HEK293T (cell line): ENCODE measurements at places on chromosomes 12 and 14.
A peak's percentile ranks its signal among the peaks of the same experiment; 100 is the strongest.

- DNase-seq = no peak
Measured at GRCh38 chr12:116876151-116876869, 4.9 kb downstream of the HRK start.

DNA sequence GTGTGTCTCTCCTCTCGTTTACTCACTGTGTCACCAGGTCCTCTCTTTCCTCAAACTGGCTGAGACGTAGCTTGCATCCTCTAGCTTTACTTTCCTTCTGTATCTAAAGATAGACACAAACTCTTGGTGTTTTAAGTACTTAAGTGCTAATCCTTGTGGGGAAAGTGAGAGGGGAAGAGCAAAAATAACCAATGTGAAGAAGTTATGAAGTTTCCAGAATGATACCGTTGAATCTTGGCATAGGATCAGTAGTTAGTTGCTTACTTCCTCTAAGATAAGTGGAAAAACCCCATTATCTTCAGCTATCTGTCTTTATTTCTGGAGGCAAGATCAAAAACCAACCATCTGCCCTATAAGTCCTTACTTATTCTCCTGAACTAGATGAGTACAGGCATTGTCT lies 10.6 kb downstream of the FAR2 start:
- no peak for DNase-seq

- no peak for DNase-seq
Measured at GRCh38 chr12:4005851-4006430, 132.7 kb upstream of the PARP11 start.

DNA sequence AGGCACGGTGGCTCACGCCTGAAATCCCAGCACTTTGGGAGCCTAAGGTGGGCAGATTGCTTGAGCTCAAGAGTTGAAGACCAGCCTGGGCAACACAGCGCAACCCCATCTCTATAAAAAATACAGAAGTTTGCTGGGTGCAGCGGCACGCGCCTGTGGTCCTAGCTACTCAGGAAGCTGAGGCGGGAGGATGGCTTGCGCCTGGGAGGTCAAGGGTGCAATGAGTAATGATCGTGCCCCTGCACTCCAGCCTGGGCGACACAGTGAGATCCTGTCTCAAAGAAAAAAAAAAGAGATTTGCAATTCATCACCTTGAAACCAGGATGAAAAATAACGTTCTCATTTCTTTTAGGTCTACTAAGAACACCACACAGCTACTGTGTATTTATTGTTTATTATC lies 4.0 kb downstream of the STX2 start:
- DNase-seq = no peak

GRCh38 chr12:103780093-103780440 lies 61.0 kb downstream of the NT5DC3 start:
- no peak for DNase-seq

DNA sequence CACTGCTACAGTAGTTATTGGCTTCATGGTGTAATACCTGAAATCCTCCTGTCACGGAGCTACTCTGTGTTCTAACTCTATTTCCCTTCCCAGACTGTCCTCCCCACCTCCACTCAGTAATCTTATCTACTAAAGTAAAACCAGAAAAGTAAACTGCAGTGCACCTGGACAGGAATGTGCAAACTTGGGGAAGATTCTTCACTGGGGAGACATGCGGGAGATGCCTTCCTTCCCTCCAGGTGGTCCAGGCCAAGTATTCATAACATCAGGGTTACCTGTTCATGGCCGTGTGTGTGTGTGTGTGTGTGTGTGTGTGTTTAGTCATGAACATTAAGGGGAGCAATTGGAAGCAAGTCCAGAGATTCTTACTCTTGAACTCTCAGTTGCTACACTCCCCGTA lies 84.1 kb downstream of the IFNG start:
- no peak for DNase-seq

DNA sequence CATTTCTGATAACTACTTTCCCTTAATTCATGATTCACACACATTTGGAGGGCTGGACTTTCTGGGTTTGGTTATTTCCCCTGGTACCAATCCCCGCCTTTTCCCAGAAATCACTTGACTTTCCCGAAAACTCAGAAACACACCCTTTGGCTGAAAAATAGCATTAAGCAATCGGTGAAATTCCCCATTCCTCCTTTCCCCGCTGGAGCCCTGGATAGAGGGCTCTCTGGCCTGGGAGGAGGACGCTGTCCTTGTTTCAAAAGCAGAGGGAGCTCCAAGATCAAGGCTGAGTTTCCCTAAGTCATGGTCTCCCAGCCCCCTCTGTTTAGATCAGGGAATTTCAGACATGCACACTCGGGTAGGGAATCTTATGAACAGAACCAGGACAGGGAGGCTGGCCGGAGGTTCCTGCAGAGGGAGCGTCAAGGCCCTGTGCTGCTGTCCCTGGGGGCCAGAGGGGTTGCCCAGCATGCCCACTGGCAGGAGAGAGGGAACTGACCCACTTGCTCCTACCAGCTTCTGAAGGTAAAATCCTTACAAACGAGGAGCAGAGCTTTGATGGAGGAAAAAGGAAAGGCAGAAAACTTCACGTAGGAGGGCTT lies at the start of gene C1S:
Gene C1S, plus strand, starts transcription at position 366 of the 602 bp plus-strand sequence. CDS start 1,195 bp downstream, outside the sequence.
- peak; percentile 33 for DNase-seq

DNA sequence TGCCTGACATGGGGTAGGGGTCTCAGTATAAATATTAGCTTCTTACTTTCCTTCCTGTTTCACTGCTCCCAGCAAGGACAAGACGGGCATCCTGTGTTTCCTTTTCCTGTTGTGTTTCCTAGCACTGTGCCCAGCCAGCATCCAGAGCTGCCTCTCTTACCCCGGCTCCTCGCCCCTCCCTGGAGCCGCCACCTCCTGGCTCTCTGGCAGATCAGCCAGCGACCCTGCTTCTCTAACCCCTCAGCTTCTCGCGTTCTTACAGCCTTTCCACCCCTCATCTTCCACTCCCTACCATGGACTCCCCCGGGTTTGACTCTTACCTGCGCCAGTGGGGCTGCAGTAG lies 17.8 kb downstream of the HDAC7 start:
- DNase-seq = no peak

DNA sequence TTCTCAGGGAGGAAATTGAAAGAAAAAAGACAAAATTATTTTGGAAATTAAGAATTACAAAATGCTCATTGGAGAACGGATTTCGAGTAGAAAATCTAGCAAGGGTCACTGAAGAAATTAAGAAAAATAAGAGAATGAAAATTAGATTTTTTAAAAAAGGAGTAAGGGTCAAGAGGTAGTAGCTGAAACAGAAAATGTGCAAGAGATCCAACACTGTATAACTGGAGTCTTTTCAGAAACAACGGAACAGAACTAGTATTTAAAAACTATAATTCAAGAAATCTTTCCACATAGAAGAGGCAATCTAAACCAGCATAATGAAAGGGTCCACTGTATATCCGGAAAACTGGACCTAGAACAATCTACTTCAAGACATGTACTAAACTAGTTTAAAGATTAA lies 28.2 kb downstream of the ATP2B1 start:
- DNase-seq = no peak

- no peak for DNase-seq
Measured at GRCh38 chr14:75283162-75283832, 4.7 kb downstream of the FOS start.

GRCh38 chr14:49972131-49972671 lies 79.3 kb downstream of the ARF6 start:
- DNase-seq = no peak

- DNase-seq = peak; percentile 61
Measured at GRCh38 chr14:91177073-91178034, 63.5 kb downstream of the DGLUCY start.

GRCh38 chr14:30283822-30284446 lies 275.0 kb upstream of the G2E3 start:
- peak; percentile 46 for DNase-seq

GRCh38 chr14:54117396-54117795 lies 160.8 kb upstream of the BMP4 start:
- DNase-seq = no peak

DNA sequence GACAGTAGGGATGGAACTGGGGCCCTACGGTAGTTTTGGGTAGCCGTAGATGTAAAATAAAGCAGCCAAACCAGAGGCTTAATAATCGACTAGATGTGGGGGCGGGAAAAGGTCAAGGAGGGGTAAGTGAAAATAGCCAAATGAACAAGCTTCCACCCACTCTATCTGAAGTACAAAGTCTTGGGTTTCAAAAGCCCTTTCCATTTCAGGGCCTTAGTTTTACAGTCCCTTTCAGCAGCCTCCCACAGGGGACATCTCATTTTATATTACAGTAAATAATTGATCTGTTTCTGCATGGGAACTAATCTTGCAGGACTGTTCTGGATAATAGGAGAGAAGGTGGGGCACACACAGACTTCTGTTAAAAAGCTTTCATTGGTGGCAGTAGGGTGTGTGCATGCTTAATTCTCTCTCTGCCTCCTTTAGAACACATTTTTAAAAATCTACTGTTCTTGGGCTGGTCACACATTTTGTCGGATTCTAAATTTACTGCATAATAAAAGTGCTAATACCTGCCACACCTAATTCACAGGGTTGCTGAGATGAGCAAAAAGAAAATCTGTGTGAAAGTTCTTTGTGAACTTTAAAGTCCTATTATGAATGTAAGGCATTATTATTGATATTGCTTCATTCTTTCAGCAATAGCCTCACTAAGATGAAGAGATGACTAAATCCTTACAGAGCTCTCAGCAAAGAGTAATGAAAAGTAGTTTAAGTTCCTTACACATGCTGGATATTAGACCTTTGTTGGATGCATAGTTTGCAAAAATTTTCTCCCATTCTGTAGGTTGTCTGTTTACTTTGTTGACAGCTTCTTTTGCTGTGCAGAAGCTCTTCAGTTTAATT lies 104.6 kb downstream of the ITPR2 start:
- DNase-seq = no peak

GRCh38 chr12:131115766-131116467 lies 162.2 kb downstream of the ADGRD1 start:
- DNase-seq = no peak

- no peak for DNase-seq
Measured at GRCh38 chr12:123096741-123097140, 54.1 kb downstream of the PITPNM2 start.

DNA sequence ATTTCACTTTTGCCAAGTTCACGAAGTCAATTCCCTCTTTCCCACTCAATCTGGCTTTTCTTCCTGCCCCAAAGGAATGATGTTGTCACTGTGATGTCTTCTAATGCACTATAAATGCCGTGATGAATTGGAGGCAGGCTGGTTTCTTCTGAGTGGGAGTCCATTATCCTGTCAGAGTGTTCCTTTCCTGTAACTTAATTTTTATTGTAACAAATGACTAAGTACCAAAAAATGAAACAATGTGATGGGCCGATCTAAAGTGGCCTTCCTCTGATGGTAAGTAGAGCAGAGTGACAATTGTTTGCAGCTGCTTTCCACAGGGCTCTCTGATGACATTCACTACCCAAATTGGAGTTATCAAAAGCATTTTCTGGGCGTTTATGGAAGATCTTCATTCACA lies 22.2 kb downstream of the TMEM30B start:
- DNase-seq = no peak

- DNase-seq = no peak
Measured at GRCh38 chr12:29131539-29131938, 17.5 kb upstream of the FAR2 start.
